ENCODE measurements at places on chromosomes 2 and 18.

DNA sequence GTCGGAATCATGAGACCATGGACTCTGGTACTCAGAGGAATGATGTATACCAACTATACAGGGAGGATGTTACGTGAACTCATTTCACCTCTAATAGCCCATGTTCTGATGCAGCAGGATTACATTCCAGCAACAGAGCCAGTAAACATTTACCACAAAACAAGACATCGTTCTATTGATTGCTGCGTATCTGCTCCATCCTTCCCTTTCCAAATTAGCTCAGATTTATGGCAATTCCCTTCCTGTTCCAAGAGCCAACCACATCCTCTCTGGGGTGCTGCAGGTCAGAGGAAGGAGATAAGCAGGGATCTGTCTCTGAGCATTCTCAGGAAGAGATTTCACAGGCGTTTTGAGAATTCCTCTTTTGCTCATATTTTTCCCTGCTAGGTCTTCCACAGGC lies 98.3 kb downstream of the KLF7 start:
- no peak for DNase-seq

GRCh38 chr2:70670626-70671025 lies 97.4 kb downstream of the ADD2 start:
- no peak for DNase-seq

DNA sequence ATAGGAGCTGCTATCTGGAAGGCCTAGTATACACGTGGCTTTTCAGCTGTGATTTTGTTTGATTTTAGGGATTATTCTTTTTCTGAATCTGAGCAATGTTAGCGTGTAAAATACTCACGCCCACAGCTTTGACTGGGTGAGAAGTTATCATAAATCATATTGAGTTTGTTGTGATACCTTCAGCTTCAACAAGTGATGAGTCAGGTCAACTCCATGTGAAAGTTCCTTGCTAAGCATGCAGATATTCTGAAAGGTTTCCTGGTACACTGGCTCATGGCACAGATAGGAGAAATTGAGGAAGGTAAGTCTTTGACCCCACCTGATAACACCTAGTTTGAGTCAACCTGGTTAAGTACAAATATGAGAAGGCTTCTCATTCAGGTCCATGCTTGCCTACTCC lies at the start of gene GKN1:
TSS of gene GKN1 (plus strand) at position 386 of the 400 bp plus-strand sequence. CDS start 42 bp downstream, outside the sequence.
- no peak for DNase-seq

GRCh38 chr2:161788175-161788574 lies 164.0 kb downstream of the SLC4A10 start:
- no peak for DNase-seq

DNA sequence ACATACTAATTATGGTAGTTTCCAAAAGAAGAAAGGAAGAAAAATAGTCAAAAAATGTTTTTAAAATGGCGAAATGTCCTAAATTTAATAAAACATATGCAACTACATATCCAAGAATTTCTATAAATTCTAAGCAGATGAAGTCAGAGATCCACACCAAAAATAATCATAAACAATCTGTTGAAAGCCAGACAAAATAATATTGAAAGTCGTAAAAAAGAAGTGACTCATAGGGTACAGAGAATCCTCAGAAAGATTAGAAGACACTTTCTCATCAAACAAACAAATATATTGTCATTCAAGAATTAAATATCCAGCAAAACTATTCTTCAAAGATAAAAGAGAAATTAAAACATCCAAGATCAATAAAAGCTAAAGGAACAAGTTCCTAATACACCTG lies 281.4 kb upstream of the ZNF804A start:
- DNase-seq = no peak

GRCh38 chr2:233973786-233974185 lies 56.6 kb downstream of the TRPM8 start:
- no peak for DNase-seq

- DNase-seq = no peak
Observed at GRCh38 chr2:223538920-223539440, 63.2 kb downstream of the SCG2 start.

- no peak for DNase-seq
Observed at GRCh38 chr18:963276-963675, 58.6 kb downstream of the ADCYAP1 start.

DNA sequence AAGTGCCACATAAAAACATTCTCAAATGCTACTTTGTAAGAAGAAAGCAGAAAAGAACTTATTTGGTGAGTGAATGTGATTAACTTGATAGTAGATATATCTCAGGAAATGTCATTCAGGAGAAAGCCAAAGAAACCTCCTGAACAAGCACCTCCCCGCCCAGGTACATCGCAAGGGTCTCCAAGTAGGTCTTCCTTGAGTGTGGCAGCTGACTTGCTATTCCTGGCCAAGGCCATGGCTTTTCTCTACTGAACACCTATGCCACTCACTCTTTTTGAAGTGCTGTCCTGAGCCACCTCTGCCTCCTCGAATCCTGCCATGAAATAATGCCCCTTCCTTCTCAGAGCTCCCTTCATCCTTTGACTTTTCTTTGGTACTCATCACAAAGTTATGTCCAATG lies 54.0 kb downstream of the NDUFA10 start:
- no peak for DNase-seq

- no peak for DNase-seq
Observed at GRCh38 chr2:68807821-68808266, 63.4 kb downstream of the BMP10 start.

GRCh38 chr2:231707625-231707926 lies 749 bp upstream of the PTMA start:
- DNase-seq = no peak

DNA sequence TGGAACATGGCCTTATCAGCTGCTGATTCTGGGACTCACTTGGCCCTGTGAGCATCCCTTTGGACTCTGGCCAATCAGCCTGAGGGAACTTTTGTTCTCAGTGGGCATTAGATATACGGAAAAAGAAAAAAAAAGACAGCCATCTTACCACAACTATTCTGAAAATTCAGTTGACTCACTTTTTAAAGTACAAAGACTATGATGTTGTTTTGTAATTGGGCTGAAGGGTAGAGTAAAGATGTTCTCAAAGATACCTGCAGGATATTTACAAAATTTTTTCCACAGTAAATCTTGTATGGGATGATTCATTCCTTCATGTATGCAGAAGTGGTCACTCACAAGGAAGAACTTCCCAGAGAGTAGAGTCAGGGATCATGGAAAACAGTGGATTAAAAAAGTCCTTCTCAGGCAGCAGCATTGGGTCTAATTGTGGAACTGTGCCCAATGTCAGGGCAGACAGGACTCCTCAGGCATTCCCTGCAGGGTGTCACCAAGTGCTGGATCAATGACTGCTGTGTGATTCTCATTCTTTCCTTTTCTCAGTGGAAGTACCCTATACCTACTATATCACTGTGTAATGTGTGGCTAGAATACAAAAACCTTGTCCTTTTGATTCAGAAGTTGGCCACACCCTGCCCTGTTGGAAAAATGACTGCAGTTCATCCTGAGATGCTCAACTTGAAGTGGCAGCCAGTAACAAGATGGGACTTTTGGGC lies 35.4 kb downstream of the SULT1C4 start:
- DNase-seq = no peak

- no peak for DNase-seq
Observed at GRCh38 chr2:198309673-198310280, 505.4 kb downstream of the PLCL1 start.

DNA sequence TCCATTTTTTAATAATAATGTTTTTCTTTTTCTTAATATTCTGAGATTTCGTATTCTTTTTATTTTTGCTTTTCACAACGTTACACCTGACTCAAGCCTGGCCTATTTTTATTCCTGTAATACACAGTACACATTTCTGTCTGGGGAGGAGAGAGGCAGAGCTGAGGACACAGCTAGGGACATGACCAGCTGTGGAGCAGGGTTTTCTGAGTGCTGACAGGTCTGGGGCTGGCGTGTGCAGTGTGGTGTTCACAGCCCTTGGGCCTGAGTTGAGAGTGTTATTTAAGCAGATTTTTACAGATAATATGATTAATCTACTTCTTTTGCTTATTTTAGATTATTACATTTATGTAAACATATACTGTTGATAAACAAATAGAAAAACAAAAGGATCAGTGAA lies 55.9 kb downstream of the ZAP70 start:
- DNase-seq = no peak

- DNase-seq = no peak
Observed at GRCh38 chr2:198314559-198315153, 510.3 kb downstream of the PLCL1 start.

- no peak for DNase-seq
Observed at GRCh38 chr2:59196491-59196890, 955.4 kb upstream of the FANCL start.

Measured in activated B cell treated with CpG ODN at 0.5 μM for 24 hours (primary cell).